ENCODE measurements at places on chromosomes 11 and 22.

DNA sequence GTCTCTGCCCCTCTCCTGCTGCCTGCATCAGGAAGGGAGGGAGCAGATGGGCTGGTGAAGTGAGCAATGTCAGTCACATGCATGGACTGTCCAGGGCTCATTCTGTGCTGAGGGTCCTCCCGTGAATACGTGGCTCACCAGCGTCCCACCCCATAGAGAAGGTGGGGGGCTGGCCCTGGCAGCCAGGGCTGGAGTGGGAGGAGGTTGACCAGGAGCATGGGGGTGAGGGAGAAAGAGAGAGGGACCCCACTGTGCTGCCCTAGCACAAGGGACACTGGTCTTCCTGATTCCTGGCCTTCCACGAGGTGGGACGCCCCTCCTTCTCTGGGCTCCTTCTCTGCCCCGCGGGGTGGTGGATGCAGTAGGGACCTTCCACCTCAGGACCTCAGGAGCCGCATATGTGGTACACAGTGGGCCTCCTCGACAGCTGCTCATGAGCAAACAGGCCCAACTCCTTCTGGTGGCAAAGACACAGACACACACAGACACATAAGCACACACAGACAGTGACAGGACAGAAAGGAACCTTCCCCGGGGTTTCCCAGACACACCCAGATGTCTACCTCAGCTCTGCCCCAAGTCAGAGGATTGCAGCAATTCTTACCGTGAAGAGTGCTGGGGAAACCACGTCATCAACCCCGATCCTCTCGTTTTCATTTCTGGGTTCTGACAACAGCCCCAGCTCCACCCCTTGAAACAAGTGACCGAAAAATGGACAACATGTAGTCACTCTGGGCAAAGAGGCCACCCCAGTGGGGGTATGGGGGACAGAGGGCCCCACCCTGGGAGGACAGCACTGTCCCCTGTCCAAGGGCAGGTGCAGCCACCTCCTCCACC is 3.6 kb upstream of the APOBEC3A start:
- DNase-seq: peak; percentile 59

- DNase-seq: peak; percentile 57
Measured at GRCh38 chr22:36546932-36547331, 18.0 kb upstream of the EIF3D start.

GRCh38 chr11:127440616-127441015 is 440.0 kb upstream of the KIRREL3 start:
- DNase-seq: no peak

- no peak for DNase-seq
Measured at GRCh38 chr11:39461066-39461465, 1998.4 kb downstream of the LRRC4C start.

- no peak for DNase-seq
Measured at GRCh38 chr11:88448131-88448670, 110.7 kb upstream of the CTSC start.

- no peak for DNase-seq
Measured at GRCh38 chr11:14454861-14455632, 44.6 kb downstream of the COPB1 start.

DNA sequence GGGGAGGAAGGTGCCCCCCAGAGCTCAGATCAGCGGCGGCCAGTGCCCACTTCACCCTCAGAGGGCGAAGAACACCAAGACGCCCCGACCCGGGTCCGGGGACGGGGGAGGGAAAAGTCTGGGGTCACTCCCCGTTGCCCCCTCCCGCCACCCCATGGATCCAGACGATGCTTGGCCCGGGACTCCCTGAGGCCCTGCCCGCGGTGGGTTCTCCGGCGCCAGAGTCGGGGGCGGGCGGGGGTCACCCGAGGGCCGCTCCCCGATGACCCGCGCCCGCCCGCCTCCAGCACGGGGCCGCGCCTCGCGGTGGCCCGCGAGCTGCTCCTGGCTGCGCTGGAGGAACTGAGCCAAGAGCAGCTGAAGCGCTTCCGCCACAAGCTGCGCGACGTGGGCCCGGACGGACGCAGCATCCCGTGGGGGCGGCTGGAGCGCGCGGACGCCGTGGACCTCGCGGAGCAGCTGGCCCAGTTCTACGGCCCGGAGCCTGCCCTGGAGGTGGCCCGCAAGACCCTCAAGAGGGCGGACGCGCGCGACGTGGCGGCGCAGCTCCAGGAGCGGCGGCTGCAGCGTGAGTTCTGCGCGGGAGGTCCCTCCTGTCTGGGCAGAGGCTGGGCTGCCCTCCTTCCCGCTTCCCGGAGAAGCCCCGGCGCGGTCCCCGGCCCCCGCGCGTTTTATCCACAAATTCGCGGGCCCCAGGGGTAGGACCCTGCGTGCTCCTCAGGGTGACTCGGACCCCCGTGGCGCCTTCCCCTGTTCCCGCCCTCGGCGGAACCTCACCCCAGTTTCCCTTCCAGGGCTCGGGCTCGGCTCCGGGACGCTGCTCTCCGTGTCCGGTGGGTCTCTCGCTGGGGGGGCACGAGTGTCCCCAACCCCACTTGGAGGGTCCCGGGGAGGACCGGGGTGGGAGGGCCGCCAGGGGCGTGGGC is 1.1 kb downstream of the NLRP6 start:
- DNase-seq: no peak

GRCh38 chr22:31969789-31970489 is 25.6 kb downstream of the YWHAH start:
- DNase-seq: peak; percentile 72

DNA sequence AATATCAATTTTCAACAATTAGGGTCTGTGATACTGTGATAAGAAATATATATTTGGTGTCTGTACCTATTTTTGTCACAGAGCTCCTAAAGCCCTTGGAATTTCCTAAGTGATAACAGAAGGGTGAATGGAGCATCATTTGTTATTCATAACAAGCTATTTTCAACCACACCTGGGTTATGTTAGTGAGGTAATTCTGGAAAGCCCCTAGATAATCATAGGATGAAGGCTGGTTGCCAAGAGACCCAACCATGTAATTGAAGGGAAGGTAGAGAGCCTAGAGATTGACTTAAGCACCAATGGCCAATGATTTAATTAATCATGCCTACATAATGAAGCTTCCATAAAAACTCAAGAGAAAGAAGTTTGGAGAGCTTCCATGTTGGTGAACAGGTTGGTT is 109.4 kb downstream of the KIF18A start:
- DNase-seq: no peak

GRCh38 chr11:128290106-128290840 is 297.1 kb downstream of the ETS1 start:
- peak; percentile 45 for DNase-seq

DNA sequence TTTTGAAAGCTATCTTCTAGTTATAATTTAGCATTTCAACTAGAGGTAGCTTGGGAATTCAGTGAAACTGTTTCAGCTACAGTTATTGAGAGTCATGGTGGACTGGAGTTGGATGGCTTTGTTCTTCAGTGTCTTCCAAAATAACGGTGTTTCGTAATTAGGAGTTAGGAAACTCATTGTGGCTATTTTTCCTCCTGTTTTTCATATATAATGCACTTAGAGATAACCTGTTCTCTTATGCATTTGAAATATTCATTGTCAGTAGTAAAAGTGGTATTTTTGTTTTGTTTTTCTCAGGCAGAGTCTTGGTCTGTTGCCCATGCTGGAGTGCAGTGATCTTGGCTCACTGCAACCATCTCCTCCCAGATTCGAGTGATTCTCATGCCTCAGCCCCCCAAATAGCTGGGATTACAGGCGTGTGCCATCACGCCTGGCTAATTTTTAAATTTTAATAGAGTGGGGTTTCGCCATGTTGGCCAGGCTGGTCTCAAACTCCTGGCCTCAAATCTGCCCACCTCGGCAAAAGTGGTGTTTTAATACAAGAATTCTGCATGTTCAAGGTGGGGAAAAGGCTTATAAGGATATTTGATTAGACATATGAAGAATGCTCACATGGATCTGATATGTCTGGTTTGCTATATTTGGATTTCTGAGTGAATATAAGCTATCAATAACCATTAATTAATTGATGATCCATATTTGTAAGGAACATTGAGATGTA is 12.7 kb downstream of the PDHX start:
- no peak for DNase-seq

GRCh38 chr11:66388780-66389386 is 17.3 kb upstream of the SLC29A2 start:
- peak; percentile 97 for DNase-seq

DNA sequence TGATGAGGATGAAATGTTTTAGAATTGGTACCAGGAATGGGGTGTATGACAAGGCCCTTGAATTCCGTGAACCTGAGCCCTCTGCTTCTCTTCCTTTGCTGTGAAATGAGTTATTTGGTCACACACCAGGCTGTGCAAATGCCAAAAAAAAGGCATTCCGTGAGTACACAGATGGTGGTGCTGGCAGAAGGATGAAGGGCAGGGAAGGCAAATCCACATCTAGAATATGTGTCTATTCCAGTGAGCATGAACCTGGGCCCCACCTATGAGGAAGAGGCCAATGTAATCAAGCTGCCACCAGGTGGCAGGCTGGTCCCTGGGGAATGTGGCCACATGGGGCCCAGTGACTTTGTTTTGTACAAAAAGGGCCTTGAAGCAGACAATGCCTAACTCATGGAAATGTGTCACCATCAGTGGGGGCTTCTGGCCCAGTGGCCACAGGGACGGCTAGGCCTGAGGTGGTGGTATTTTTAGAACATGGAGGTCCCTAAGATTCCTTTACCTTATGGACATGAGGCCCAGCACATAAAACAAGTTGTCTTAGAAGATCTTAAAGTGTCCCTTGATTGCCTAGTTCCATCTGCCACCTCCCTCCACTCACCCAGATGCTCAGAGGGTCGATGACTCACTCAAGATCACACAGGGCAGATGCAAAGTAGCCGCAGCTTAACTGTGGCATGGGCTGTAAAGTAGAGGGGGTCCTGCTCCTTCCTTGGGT is 3.9 kb upstream of the RNF215 start:
- DNase-seq: peak; percentile 71

GRCh38 chr22:38792833-38793232 is 1.1 kb downstream of the DNAL4 start:
- DNase-seq: peak; percentile 5
